Stimulated activated naive B cell treated with anti-CD40 and anti-IgM and Interleukin-4, amounts not matched to agents 10 μg/mL and 1 μg/mL and 100 μg/mL, for 72 hours (primary cell): ENCODE measurements at places on chromosomes 16 and 17.

DNA sequence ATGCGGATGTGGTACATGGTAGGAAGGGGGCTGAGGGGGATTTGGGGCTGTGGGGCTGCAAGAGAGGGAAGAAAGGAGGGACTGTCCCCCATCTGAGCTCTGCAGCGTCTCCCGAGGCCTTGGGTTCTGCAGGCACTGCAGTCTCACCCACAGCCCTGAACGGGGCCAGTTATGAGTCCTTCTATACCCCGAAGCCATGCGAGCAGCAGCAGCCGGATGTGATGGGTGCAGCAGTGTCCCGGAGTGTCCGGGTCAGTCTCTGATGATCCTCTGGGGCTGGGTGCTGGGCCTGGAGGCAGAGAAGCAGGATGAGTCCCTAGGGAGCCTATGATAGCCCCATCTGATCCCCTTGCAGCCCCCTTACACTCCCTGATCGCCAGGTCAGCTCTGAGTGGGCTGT, 41.5 kb downstream of the CPNE2 start:
- no peak for DNase-seq

DNA sequence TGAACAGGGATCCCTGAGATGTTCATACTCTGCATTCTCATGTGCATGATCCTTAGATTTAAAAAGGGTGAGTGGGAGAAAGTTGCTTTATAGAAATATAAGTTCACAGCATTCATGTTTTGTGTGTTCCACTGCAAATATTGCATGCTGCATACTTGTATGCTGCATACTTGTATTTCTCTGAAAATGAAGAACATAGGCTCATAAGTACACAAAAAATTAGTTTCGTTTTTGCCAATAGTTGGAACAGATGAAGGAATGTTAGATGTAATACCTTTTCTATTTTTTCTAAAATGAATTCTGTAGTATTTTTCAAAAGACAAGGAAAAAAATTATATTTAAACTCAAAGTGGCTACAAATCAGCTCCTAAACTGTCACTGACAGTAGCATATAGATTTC, 79.0 kb downstream of the NFAT5 start:
- DNase-seq, result no peak

- no peak for DNase-seq
Observed at GRCh38 chr16:54526916-54527315, 240.3 kb upstream of the IRX3 start.

GRCh38 chr17:41096055-41096454, 1.9 kb downstream of the KRTAP4-8 start:
- DNase-seq, result no peak

GRCh38 chr16:23357761-23358290, 55.7 kb downstream of the SCNN1B start:
- DNase-seq, result no peak

- DNase-seq, result no peak
Observed at GRCh38 chr17:82173351-82174041, 39.1 kb downstream of the CCDC57 start.

- no peak for DNase-seq
Observed at GRCh38 chr17:42342242-42343008, 45.8 kb downstream of the STAT3 start.

DNA sequence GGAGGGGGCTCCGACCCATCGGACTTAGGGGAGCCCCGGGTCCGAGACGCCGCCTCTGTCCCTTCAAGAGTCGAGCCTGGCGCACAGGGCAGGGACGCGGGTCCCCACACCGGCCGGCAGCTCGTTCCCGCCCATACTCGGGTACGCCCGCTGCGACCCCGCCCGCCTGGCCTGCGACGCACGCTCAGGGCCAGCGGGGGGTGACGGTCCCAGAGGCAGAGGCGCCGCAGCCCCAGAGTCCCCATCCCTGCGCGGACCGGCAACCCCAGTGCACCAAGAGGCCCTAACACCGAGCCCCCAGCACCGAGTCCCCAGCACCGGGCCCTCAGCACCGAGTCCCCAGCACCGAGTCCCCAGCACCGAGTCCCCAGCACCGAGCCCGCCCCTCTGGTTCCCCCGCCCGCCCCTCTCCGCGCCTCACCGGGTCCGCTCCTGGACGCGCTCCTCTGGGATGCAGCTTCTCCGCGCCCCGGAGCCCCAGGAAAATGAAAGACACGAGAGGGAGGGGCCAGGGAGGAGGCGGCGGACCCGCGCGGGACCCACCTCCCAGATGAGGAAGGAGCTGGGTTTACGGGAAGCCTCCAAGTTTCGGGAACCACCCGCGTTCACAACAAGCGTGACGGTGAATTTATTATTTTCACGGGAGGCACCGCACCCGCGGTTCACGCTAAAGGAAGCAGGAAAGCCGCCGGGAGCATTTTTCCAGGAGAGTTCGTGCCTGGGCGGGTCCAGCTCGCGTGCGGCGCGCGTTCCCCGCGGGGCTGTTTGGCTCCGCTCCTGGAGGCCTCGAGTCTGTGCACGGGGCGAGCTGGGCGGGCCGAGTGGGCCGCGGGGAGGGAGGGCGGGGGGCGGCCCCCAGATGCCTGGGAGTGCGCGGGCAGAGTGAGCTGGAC, at the start of gene SECTM1:
Gene SECTM1, minus strand, starts transcription at position 488 of the 893 bp plus-strand sequence. CDS start 6,526 bp downstream, outside the sequence.
- DNase-seq, result no peak

DNA sequence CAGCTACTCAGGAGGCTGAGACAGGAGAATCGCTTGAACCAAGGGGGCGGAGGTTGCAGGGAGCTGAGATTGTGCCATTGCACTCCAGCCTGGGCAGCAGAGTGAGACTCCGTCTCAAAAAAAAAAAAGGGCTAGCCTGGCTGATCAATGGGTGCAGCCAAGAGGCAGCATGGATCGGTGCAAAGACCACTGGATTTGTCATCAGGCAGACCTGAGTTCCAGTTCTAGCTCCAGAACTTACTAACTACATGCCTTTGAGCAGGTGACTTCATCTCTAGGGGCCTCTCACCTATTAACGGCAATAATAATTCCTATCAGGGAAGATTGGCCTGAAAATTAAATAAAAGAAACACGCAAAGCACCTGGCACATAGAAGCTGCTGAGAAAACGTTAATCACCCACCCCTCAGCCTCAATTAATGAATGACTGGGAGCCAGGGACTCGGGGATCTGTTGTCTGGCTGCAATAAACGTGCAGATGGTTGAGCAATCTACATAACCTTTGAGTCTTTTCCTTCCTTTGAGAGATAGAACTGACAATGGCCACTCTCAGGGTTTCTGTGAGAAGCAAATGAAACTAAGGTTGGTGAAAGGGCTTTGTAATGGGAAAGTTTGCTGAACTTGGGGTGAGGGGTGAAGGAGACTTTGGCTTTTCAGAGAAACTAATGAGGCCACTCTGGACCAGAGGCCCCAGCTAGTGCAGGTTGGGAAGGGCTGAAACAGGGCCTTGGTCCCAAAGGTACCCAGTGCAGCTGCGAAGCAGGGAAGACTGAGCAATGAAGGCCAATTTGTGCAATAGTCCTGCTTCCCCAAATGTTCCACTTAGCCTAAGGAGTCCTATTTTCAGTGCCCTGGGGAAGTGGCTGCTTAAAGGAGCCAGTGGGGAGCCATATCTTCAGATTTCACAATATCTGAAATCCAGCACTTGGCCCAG, 7.6 kb downstream of the SEZ6L2 start:
- no peak for DNase-seq

- no peak for DNase-seq
Observed at GRCh38 chr16:10817514-10817913, 1.1 kb downstream of the TVP23A start.

GRCh38 chr16:9527976-9528375, 436.5 kb downstream of the HAPSTR1 start:
- no peak for DNase-seq

- DNase-seq, result no peak
Observed at GRCh38 chr17:77143306-77143705, 2.5 kb downstream of the SEC14L1 start.

DNA sequence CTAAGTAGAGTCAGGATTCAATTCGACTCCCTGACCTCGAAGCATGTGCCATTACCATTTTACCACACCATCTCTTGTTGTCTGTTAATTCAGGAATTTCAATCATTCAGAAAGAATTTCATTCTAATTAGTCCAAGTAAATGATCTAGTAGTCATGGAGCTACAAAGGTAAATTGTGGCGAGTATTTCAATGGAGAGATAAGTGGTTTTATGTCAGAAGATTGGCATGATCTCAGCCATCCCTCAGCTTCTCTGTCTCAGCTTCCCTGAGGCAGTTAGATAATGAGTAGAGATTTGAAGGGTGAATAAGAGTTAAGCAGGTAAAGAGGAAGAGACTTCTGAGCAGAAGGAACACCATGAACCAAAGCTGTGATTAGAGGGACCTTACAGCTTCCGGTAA, 93.6 kb downstream of the HS3ST4 start:
- no peak for DNase-seq

DNA sequence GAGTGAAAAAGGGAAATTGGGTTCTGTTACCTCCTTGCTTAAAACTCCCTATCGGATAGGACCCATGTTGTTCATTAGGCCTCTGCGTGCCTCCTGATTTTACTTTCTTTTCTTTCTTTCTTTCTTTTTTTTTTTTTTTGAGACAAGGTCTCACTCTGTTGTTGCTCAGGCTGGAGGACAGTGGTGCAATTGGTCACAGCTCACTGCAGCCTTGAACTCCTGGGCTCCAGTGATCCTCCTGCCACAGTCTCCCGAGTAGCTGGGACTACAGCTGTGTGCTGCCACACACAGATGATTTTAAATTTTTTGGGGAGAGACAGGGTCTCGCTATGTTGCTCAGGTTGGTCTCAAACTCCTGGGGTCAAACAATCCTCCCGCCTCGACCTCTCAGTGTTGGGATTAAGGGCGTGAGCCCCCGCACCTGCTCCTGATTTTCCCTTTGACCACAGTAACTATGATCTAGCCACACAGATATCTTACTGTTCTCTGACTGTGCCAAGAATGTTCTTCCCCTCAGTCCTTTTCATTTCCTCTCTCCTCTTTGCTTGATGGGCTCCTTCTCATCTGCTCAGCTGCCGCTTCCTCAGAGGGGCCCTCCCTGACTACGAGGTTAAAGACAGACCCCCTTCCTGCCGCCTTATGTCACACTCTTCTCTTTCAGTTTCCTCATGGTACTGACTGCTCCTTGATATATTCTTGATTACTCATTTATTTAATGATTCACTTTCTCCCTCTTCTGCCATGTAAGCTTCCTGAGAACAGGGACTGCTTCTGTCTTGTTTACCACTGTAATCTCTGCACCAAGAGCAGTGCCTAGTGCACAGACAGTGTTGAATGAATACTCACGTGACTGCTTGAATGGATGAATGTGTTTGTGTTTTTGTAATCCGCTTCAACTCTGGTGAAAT, 44.3 kb downstream of the LCMT1 start:
- no peak for DNase-seq

- no peak for DNase-seq
Observed at GRCh38 chr16:3582276-3583165, 5.3 kb upstream of the NLRC3 start.

GRCh38 chr17:74386386-74386785, 19.1 kb downstream of the GPR142 start:
- DNase-seq, result no peak

DNA sequence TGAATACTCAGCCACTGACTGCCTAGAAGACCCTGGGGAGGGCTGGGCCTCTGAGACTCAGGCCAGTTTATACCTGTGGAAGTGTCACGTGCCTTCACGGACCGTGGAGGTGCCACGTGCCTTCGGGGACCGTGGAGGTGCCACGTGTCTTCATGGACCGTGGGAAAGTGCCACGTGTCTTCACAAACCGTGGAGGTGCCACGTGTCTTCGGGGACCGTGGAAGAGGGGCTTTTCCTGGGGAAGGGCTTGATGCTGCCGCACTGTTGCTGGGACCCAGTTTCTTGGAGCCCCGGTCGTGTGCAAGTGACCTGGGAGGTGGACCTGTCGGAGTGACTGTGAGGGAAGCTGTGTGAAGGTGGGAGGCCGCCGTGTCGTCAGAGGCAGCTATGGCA, 166.2 kb downstream of the BANP start:
- DNase-seq, result no peak

GRCh38 chr17:34899643-34900291, 61.5 kb downstream of the CCT6B start:
- no peak for DNase-seq
